Activated CD8-positive, alpha-beta memory T cell treated with anti-CD3 and anti-CD28 coated beads for 1 hour (primary cell): ENCODE measurements at places on chromosomes 3 and 15.

DNA sequence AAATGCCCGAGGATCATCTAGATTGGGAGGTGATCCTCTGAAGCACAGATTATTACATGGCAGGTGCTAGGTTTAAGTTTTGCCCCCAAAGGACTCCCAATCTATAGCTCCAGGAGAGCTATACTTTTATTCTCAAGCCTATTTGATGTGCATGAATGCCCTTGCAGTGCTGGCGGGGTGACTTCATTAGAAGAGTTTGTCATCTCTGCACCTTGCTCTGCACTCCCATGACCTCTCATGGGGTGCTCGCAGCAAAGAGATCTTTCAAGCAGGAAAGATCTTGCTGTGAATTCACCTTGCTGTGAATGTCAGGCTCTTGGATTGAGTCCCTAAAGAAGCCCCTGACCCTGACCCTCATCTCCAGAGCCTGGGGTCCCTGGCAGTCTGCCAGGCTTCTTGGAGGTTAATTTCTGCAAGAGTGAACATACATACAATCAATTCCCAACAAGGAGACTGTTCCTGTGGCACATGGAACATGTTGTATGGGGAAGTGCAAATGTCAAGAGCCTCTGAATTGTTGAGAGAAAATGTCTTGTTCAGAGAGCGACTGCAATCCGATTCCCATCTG is 45.9 kb downstream of the FAM43A start:
- DNase-seq, result no peak

DNA sequence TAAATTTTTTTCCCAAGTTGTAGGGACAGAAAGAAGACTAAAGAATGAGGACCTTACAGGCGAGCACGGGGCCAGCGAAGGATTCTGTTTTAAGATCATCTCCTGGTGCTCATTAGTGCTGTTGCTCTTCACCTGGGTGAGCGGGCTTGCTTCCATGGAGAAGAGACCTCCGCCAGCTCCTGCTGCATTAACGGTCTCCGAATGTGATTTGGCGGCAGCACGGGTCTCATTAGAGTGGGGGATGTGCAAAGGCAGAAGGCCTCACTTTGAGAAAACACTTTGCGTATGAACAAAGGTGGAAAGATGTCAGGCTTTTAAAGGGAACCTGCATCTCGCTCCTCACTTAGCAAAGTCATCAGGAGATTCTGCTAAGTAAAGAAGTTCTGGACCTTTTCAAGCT is 753.4 kb upstream of the CFAP20DC start:
- DNase-seq, result no peak

- DNase-seq, result no peak
These were observed 2.9 kb upstream of the MKRN2 start for GRCh38 chr3:12553921-12554391.

- no peak for DNase-seq
These were observed 66.3 kb upstream of the SLCO3A1 start for GRCh38 chr15:91787198-91787597.

GRCh38 chr3:25540273-25540672 is 112.2 kb downstream of the RARB start:
- DNase-seq, result no peak

- no peak for DNase-seq
These were observed 48.6 kb upstream of the FLNB start for GRCh38 chr3:57959423-57960173.

DNA sequence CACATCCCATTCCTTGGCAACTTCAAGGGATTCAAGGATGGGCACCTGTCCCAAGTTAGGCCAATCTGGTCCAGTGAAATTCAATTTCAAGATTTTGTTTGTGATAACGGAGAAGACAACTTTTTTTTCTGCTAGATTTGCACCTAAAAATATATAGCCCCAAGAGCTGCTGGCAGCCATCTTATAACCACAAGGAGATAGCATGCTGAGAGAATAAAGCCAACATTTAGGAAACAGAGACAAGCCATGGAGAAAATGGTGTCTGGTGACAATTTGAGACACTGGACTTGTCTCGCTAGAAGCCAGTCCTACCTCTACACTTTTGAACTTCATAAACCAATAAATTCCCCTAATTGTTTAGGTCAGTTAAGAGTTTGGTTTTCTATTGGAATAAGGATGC is 5.4 kb downstream of the PARL start:
- DNase-seq, result no peak

DNA sequence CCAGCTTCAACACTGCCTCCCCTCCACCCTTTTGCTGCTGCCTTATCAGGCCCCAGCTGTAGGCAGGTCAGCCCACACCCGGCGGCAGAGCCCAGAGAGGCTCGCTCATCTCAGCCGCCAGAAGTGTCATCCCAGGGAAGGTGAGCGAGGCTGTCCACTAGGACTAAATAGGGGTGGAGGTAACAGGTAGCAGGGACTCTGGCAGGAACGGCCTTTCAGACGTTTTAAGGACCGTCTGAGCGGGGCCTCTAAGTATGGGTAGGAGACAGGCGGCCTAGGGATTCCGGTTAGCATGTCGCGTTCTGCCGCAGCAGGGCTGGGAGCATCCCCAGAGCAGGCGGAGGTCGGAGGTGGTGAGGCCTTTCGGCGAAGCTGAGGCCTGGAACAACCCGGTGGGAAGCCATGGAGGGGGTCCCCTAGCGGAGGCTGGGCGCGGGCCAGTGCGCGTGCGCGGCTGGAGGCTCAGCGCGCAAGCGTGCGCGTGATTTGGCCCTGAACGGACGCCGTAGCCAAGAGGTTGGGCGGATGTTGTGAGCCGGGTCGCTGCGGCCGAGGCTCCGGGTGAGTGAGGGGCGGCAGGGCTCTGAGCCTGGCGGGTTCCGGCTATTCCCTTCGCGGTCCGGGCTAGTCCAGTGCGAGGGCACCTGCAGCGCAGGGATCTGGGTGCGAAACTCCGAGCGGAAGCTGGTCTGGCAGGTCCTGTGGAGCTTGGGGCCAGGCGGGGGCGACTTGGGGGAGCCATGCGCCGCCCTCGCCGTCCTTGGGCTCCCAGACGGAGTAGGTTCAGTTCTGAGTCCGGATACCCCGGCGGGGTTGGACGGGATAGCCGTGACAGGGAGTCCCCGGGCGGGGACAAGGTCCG is at the start of the genes MST1 and RNF123:
Gene MST1 (minus strand): TSS at position 429 of the 862 bp plus-strand sequence. CDS start 783 bp downstream, outside the sequence.
Gene RNF123 (plus strand): TSS at position 512 of the 862 bp plus-strand sequence. CDS start 1,609 bp downstream, outside the sequence.
- peak; percentile 91 for DNase-seq

DNA sequence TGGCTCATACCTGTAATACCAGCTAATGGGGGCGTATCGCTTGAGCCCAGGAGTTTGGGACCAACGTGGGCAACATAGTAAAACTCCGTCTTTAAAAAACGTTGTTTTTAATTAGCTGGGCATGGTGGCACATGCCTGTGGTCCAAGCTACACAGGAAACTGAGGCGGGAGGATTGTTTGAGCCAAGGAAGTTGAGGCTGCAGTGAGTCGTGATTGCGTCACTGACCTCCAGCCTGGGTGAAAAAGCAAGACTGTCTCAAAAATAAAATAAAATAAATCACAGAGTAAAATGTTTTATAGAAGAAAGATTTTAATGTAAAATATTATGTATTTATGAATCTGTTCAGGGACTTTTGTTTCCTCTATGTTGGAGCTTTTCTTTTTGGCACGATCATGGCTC is 15.3 kb upstream of the STRIT1 start:
- no peak for DNase-seq

- no peak for DNase-seq
These were observed 1.0 kb downstream of the USF3 start for GRCh38 chr3:113695431-113695785.

GRCh38 chr15:93428150-93428549 is 339.1 kb upstream of the RGMA start:
- DNase-seq, result no peak

GRCh38 chr3:13120928-13121552 is 47.8 kb upstream of the IQSEC1 start:
- DNase-seq, result no peak

DNA sequence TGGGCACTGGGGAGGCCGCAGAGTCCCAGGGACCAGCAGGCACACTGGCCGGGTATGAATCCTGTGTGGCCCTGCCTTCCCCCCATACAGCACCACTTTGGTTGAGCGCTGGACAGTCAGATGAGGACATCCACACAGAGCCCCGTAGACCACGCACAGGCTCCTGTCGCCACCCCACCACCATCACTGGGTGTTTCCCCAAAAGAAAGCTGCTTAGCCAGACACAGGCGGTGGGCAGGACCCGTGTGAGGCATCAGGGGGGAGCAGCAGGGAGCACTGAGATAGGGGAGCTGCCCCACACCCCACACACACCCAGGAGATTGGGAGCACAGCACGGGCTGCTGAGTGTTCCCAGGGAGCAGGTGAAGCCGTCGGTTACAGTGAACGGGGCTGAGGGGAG is 42.4 kb upstream of the SLC41A3 start:
- no peak for DNase-seq

- no peak for DNase-seq
These were observed 280.7 kb downstream of the NFKBIZ start for GRCh38 chr3:102129760-102130608.

DNA sequence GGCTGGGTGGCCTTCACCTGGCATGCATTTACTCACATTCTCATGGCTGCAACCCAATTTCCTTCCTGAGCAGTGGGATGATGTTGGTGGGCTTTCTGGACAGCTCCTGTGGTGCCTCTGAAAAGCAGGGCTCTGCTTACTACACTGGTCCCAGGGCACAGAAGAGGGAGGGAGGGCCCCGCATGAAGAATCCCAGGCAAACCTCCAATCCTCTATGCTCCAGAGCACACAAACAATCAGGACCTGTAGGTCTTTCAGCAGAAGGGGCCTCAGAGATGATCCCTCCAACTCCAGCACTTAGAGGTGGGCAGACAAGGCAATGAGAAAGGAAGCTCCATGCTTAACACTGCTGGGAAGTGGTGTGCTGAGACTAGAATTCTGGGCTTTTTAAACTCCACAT is 231.7 kb upstream of the ICE2 start:
- DNase-seq, result no peak

DNA sequence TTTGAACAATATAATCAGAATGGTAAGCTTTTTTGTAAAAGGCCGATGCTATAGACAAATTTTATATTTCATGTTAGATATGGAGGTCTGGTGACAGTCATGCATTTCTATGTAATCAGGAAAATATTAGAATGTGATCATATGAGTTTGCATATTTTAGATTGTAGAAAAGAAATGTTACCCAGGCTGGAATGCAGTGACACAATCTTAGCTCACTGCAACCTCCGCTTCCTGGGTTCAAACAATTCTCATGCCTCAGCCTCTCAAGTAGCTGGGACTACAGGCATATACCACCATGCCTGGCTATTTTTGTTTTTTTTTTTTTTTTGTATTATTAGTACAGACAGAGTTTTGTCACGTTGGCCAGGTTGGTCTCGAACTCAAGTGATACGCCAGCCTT is 152.0 kb downstream of the LMLN start:
- no peak for DNase-seq

GRCh38 chr3:169777822-169778221 is 4.6 kb downstream of the MYNN start:
- no peak for DNase-seq

GRCh38 chr15:49881433-49881832 is 237.6 kb downstream of the ATP8B4 start:
- no peak for DNase-seq

DNA sequence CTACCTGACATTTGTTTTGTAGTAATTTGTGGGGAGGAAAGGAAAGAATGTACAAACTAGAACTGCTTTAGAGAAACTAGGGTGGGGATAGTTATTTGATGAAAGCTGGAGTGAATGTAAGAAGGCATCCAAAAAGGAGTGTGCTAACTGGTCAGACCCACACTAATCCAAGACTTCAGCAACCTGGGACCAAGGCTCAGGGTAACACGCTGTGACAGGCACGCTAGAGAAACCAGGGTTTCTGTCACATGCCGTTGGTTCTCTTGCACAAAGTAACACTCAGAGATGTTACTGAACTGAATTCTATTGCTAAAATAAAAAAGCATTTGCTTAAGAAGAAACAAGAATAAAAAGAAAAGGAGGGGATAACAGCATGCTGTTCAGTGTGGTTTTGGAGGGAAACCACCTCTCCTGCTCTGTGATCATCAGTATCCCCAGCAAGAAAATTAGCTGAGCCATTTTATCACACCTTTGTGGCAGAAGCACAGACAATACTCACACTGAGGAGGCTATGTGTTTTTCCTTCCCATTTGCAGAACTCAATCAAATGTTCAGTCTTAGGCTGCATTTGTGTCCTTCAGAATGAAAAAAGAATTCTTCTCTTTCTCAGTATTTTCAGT is 2.8 kb upstream of the CCDC80 start:
- DNase-seq, result no peak

DNA sequence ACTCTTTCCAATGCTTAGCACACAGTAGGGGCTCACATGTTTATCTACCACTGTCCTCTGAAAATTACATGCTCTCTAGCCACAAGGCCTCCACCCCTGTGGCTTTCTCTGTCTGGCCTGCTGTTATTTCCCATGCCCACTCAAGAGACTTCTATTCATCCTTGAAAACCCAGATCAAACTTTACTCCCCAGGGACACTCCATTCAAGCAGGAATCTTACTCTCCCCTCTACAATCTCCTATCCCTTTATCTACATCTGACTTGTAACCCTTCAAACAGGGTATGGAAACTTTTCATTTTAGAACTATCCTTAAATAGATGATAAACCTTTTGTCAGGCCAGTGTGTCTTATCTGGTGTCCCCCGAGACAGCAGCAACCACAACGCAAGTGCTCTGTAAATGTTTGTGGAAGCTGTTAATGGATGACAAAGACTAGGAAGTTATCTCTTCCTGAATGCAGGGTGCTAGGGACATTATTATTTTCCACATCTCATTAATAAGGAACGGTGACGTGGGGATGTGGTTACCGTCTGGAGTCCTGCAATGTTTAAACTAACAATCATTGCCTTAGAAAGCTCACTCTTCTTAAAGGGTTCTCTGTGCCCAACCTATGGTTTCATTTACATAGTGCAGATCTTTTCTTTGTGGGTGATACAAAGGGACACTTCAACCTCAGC is 322.3 kb downstream of the ARRDC4 start:
- no peak for DNase-seq

GRCh38 chr15:47839233-47839825 is 122.0 kb downstream of the SEMA6D start:
- DNase-seq, result no peak

- no peak for DNase-seq
These were observed 159.5 kb downstream of the RPLP1 start for GRCh38 chr15:69612112-69612511.

DNA sequence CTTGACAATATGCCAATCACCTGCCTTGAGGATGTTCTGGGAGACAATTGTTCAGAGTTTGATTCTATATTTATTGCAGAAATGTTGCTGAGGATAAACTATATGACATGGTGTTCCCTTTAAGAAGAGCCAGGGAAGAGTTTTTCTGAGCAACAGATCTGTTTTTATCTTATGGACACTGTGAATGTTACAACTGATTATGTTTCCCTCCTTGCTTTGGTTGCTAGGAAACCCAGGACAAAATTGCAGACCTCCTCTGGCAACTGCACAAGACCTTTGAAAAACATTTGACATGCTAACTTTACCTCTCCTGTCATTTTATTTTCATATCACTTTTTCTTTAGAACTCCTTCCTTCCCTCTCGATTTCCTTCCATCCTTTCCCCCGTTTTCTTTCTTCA is 8.2 kb upstream of the TM6SF1 start:
- DNase-seq, result no peak

DNA sequence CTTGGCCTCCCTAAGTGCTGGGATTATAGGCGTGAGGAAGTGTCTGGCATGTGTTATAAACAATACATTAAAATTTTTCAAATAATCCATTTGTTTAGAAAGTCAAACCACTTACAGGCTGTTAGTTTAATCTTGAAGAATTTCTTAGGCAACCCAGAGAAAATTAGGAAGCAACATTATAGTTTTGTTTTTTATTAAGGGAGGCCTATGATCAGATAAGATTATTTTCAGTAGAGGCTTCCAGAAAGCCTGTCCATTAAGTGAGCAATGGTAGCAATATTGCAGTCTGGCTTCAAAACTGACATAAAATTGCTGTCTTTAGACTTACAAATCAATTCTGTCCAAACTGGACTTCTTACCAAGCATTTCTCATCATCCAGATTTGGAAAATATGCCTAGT is 49.6 kb downstream of the CD47 start:
- DNase-seq, result no peak

GRCh38 chr3:96449803-96450202 is 364.6 kb upstream of the EPHA6 start:
- no peak for DNase-seq
